ENCODE measurements at places on chromosomes 1 and 21.

DNA sequence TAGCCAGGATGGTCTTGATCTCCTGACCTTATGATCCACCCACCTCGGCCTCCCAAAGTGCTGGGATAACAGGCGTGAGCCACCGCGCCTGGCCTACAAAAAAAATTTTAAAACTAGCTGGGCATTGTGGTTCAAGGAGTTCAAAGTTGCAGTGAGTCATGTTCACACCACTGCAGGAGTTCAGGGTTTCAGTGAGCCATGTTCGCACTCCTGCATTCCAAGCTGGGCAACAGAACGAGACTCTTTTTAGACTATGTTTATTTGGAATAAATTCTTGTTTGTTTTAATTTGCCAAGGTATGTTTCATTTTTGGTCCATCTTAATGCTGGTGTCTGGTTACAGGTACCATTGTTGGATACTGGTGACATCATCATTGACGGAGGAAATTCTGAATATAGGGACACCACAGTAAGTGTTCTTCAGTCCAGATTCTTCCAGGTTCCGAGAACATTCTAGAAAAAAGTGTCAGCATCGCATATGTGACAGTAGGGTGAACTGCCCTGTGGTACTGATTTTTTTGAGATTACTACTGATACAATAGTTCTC lies 3.9 kb downstream of the PGD start:
- DNase-seq = no peak

DNA sequence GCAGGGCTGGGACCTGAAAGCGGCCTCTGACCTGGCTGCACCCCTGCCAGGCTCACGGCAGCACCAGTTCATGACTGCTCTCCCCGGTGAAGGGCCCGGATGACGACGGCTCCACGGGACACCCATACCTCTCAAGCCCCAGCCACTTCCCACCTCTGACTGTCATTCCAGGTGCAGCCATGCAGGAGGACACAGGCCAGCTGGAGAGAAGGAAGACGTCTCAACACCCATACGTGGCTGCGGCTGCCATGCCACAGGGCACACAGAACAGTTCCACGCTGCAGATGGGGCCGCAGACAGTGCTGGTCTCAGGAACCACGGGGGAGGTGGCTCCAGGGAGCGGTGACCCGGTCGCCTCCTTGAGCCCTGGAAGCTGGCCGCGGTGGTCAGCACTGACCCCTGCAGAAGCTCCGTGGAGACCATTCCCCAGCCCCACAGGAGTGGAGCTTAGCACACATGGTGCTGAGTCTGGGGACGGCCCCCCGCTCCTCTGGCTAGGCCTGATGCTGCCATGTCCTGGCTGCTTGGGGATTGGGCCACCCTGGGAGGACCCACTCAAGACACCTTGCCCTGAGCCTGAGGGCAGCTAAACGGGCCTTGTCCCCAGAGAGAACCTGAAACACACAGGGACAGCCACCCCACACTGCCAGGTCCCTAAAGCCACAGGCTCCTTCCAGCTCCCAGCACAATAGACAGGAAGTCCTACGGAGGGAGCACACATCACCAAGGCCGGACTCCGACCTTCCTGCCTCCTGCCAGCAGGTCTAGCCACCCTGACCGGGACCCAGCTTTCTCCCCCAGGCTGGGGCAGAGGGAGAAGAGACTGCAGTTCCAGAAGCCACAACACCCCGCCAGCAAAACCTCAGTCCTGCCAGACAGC lies 8.6 kb downstream of the WNT9A start:
- no peak for DNase-seq

DNA sequence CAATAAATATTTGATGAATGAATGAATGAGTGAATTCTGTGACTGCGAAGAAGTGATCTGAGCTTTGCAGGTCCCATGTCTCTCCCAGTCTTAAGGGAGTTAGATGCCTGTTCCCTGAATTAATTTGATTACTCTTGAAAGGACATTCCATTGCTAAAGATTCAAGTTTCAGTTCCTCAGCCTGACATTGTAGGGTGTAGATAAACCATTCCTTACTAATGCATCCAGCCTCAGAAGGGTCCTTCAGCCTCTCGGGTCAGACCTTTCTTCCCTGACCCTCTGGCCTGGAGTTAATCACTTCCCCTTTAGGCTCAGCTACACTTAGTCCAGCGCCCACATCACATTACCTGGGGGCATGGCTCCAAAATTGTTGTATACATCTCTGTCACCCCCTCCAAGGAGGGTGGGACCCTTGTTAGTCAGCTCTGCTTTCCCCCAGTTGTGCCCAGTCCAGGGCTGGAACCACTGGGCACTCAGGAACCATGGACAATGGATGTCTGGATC lies 2.6 kb downstream of the INSRR start:
- no peak for DNase-seq

DNA sequence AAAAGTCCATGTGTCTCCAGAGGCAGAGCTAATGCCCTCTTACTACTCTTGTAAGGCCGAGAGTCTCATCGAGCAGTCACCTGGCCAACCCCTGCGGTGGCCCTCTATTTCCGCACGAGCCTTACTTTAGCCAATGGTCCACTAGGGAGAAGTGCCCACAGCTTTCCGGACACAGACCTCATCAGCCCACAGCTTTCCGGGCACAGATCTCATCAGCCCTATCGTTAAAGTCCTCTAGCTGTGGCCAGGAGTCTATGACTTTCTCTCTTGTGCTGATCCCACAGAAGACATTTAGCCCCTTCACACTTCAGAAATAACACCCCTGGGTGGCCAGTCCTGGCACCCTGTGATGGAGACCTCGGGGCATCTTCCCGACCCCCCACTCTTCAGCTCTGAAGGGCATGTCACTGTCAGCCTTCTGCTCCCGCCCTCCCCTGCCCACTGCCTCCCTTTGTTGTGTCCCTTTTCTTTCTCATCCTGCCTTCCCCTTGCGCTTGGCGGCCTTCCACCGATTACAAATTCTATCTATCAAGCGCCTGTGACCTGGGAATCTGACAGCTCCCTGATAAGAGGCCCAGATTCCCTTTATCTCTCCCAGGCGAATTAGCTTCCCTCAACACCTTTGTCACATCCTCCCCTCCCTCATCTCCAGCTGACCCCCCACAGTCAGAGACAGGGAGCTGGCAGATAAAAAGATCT lies 161.0 kb downstream of the PLXNA2 start:
- no peak for DNase-seq

- no peak for DNase-seq
These were observed 165.6 kb downstream of the C1orf21 start for GRCh38 chr1:184552446-184552845.

DNA sequence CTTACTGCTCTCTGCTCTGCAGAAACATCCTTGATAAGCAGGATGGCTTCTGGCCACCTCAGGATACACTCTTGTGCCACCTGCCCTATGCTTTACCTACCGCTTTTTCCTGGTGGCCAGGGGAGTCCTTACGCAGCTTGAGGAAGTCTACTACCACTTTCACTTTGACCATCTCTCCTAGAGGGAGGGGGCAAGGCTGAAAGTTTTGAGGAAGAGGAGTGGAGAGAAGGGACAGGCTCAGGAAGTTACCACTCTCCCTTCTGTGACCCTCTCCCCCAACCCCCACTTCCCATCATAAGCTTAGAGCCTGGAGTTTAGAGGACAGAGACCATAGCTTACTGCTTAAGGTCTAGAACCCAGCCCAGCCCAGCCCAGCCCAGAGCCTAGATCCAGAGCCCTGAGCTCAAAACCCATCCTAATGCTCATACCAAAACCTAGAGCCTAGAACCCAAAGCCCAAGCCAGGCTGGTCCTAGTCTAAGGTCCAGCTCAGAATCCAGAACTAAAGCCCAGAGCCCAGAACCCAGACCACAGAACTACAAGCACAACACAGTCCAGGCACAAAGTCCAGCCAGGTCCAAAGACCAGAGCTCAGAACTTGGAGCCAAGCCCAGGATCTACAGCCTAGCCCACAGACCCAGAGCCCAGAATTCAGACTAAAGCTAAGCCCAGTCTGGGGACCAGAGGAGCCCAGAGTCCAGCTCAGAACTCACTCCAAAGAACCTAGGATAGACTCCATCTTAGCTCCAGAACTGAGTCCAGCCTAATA lies 18.0 kb upstream of the MFSD2A start:
- DNase-seq = no peak

DNA sequence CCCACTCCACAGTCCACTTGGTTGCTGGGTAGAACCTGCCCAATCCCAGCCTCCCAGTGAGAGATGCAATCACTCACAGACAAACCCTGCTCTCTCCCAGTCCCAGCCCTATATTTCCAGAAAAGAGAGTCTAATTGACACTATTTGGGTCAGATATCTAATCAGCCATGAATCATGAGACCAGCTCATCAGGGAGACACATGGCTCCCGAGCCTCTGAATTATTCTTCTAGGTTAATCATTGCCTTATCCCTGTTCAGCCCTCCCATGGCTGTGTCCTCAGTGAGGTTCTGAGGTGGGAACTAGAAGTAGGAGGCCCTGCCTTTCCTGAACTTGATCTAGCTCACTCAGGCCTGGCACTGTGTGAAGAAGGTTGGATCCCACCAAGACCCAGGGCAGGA lies 49.9 kb upstream of the ZC3H12A start:
- DNase-seq = no peak

DNA sequence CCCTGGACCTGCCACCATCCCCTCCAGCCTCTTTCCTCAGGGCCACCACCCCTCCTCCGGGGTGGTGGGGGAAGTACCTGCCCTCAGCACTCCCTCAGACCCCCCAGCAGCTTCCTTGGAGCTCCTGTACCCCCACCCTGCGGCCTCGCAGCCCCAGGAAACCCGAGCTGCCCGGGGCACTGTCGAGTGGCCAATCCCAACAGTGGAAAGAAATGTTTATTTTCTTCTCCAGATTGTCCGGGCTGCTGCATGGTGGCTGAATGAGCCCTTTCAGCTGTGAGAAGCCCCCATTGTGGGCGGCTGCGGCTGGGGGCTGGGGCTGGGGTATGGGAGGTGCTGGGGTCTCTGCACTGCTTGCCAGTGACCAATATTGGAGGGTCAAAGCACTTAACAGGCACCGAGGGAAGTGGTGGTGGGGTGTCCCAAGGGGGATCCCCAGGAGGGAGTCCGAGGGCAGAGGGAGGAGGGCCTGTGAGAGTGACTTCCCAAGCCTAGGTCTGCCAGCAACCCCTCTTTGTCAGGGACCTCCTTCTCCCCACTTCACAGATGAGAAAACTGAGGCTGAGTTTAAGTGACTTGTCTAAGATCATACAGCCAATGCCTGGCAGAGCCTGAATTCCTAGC lies 25.2 kb downstream of the RUNX3 start:
- no peak for DNase-seq

- DNase-seq = no peak
These were observed 53.0 kb downstream of the CRB1 start for GRCh38 chr1:197320991-197321531.

- no peak for DNase-seq
These were observed 74.9 kb downstream of the PUM1 start for GRCh38 chr1:30990591-30990990.

DNA sequence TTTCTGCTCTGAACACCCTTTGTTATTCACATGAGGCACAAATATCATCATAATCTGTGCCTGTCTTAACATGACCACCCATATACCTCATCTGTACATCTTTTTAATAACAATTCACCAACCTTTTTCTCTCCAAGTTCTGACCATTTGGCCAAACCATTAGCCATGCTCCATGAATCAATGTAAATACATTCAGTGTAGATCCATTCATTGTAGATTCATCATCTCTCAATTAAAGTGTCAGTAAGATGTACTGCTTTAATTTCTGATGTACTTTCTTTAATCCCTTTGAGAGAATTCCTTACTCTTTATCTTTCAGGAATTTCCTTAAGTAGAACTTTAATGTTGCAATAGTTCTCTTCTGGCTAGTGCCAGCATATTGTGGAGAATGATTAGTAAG lies 126.2 kb upstream of the LRRC7 start:
- DNase-seq = no peak

GRCh38 chr1:170309389-170310013 lies 163.7 kb downstream of the NTMT2 start:
- DNase-seq = no peak

- no peak for DNase-seq
These were observed 18.3 kb downstream of the S100A11 start for GRCh38 chr1:152018537-152018936.

DNA sequence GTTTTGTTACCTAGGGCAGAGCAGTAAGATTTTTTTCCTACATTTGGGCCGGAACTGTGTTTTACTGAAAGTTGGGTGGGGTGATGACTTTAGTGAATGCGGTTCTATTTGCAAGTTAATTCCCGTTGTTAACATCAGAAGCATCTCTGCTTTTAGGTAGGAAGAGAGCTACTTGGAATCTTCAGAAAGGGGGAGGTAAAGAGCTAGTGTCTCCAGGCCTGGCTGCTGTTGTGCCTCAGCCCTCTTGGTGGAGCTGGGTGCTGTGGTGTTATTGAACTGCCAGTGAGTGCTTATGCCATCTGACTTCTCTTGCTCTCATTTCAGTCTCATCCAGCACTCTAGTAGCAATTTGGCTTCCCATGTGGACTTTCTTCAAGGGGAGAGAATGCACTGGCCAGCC lies 3.4 kb downstream of the KDM4A start:
- DNase-seq = no peak

DNA sequence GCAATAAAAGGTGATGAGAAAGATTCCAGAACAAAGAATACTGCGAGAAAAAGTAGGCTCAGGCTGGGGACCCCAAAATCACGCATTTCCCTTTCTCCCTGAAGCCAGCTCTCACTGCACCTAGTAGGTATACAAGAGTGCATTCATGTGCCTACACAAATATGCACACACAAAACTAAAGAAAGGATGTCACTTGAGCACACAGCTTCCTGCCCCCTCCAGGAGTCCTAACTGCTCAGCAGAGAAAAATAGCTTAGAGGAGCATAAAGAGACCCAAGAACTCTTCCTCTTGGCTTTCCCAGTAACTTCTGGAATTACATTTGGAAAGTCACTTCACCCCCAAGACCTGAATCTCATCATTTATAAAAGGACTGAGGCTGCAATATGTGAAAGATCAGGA lies 38.0 kb downstream of the JAK1 start:
- DNase-seq = no peak

GRCh38 chr1:41427122-41427913 lies 57.2 kb downstream of the EDN2 start:
- no peak for DNase-seq

- no peak for DNase-seq
These were observed 545.4 kb downstream of the ADGRL2 start for GRCh38 chr1:82346141-82346540.

- DNase-seq = no peak
These were observed 538.5 kb downstream of the NEGR1 start for GRCh38 chr1:71743862-71744261.
